ENCODE measurements at places on chromosomes 2 and 18.

- DNase-seq: no peak
Measured at GRCh38 chr18:60197671-60198462, 174.7 kb downstream of the MC4R start.

DNA sequence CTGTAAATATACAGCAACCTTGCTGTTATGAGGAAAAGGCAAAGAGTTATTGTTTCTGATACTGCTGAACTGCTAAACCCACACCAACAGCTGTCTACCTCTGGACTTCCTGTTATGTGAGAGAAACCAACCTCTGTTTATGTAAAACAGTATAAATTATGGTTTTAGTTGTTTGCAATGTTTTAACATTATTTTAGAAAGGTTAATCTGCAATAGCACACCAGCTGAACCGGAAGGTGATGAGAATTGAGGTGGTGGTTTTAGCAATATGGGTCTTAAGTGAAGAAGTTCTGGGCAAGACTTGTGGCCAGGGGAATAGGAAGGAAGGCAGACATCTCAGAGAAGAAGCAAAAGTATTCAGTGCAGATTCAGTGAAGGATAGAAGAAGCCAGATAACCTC, 237.8 kb downstream of the PLCL1 start:
- no peak for DNase-seq

GRCh38 chr2:58533376-58533775, 292.3 kb upstream of the FANCL start:
- DNase-seq: no peak

GRCh38 chr2:20404950-20405349, 41.9 kb upstream of the RHOB start:
- DNase-seq: no peak

- no peak for DNase-seq
Measured at GRCh38 chr2:72750466-72750865, 75.4 kb downstream of the EXOC6B start.

DNA sequence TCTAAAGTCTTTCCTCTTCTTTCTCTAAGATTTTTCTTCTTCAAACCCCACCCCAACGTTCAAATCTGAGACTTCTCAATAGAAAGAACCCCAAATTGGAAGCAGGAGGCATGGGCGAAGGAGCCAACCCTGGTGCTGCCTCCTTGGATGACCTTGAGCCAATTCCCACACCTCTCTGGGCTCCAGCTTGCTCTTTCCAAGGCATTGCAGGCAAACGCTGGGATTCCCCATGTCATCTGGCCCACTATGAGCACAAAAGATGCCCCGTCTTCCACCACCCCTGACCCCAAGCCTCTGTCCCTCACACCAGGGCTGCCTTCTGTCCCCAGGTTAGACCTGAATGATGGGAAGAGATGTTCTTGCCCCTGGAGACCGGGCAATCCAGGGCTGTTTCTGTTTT, 57.0 kb downstream of the TTC32 start:
- no peak for DNase-seq

- DNase-seq: no peak
Measured at GRCh38 chr2:96144481-96145035, 682 bp downstream of the DUSP2 start.

DNA sequence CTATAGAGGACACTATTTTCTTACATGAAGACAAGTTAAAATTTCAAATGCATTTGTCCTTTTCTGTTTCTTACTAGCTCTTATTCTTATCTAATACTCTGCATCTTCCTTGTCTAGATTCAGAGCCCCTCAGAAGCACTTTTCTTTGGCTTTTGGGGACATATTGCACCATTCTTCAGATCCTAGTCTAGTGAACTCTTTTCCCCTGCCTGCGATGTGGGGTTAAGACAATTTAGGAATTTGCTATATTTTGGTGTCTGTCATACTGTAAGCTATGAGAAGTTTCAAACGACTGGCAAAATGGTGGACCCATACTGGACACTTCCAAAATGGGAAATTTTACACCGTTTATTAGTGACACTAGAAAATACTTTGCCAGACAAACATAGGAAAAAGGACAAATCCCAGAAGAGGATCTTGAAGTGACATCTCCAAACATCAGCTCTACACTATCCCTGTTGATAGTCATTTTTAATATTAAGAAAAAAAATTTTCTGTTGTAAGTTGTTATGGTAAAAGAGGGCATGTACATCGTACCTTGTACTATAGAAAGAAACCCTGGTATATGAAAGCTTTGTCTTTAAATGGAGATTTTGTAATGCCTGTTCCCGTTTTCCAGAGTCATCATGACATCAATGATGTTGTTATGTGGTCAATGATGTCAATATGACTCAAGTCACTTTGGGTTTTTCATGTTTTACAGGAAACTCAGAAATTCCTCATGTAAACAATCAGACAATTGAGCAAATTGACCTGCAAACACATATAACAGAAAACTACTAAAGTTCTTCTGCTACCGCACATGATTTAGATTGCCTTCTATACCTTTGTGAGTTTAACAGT, 4.4 kb upstream of the KYNU start:
- DNase-seq: no peak

GRCh38 chr18:13800505-13801259, 23.3 kb upstream of the MC5R start:
- no peak for DNase-seq

DNA sequence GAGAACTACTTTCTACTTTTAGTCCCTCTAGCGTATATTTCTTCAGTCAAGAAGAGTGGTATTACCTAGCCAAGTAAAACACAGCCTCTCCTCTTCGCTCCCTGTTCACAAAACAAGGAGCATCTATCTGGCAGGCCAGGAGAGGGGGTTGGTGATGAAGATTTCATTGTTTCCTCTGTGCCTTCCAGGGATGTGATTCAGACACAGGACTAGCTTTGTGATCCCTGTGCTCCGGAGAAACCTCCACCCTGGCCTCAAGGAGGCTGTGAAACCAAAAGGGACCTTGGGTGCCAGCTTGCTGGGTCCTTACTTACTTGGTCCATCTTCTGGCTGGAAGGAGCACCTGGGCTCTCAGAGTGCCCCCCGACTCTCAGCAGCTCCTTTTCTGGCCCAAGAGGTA, 5.7 kb downstream of the RHOB start:
- no peak for DNase-seq

DNA sequence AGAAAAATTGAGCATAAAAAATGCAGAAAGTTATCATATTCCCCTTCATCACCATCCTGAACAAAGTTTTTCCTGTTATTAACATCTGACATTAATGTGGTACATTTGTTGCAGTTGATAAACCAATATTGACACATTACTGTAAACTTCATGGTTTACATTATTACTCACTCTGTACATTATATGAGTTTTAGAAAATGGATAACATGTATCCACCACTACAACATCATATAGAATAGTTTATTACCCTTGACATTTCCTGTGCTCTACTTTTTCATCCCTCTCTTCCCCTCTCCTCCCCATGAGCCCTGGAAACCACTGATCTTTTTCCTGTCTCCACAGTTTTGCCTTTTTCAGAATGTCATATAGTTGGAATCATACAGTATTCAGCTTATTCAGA, 618.6 kb upstream of the TMEFF2 start:
- no peak for DNase-seq

DNA sequence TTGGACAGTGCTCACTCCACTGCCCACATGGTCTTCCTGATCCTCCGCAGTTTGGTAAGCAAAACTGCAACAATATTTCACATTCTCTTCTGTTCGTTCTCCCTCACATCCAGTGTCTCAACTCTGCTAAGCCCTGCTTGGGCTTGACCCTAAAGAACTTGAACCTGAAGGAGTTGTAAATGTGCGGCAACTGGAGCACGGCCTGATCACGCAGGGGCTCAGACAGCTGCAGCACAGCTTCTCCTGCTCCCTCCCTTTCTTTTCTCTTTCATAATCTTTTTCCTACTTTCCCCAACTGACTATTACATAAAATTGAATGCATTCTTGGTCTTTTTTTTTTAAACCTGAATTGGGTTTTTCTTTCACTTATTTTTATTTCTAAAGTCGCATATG, 10.2 kb downstream of the CYRIA start:
- DNase-seq: no peak

DNA sequence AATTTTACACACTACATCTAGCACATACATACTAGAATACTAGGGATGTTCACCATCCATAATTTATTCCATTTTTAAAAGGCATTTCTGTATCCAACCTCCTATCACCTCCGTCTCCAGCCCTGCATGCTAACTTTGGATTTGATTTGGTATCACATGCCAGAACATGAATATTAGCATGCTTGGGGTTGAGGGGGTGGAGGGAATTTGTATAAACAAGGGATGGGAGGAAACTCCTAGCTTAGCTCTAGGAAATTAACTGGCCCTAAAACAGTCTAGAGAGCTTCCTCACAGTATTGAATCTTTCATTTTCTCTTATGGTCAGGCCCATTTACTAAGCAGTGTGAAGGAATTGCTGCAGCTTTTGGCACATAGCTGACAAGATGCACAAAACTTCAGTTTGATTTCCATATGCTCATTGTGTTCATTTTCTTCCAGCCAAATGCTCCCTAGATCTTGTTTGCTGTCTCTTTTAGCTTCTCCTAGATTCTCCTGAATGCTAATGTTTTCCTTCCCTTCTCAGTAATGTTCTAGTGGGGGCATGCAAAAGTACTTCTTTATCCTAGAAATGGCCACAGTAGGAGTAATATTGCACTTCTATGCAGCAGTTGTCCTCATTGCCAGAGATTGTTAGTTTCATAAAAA, 135.2 kb downstream of the VWC2L start:
- no peak for DNase-seq

DNA sequence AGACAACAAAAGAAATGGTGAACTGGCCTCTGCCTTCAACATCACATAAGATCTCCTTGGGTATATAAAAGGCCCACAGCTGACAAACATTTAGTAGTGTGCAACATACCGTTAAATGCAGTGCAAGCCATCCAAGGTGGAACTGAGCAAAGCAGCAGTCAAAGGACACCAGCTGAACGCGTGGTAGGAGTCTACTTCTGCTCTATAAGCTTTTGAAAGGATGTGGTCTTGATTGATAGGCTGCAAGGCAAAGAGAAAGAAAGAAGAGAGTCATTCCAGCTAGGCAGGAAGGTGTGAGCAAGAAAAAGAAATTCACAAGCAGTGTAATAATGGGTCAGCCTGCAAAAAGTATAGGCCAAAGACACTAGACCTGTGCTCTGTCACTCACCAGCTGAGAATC, 356.3 kb downstream of the SATB2 start:
- DNase-seq: no peak

- no peak for DNase-seq
Measured at GRCh38 chr2:28390746-28391563, 1.7 kb upstream of the FOSL2 start.

DNA sequence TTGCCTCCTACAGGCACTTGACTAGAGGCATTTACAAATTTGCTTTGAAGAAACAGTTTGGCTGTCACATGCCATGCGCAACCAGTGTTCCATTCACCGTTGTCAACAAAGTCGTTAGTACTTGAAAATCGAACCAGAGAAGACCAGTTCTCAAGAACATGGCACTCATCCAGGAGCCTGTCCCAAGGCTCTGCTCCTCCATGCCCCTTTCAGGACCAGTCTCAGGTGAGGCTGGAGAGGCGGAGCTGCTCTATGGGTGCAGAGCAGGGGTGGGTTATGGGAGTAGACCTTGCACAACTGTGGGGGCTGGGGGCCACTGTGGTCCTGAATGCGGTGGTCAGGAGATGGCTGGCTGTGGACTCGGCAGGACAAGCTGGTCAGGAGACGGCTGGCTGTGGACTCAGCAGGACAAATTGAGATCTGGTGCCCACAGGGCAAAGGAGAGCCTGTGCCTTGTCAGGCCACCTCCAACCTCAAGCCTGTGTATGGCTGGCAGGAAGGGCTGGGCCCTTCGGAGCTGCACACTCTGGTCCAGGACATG, 12.3 kb upstream of the ATP9B start:
- DNase-seq: no peak

DNA sequence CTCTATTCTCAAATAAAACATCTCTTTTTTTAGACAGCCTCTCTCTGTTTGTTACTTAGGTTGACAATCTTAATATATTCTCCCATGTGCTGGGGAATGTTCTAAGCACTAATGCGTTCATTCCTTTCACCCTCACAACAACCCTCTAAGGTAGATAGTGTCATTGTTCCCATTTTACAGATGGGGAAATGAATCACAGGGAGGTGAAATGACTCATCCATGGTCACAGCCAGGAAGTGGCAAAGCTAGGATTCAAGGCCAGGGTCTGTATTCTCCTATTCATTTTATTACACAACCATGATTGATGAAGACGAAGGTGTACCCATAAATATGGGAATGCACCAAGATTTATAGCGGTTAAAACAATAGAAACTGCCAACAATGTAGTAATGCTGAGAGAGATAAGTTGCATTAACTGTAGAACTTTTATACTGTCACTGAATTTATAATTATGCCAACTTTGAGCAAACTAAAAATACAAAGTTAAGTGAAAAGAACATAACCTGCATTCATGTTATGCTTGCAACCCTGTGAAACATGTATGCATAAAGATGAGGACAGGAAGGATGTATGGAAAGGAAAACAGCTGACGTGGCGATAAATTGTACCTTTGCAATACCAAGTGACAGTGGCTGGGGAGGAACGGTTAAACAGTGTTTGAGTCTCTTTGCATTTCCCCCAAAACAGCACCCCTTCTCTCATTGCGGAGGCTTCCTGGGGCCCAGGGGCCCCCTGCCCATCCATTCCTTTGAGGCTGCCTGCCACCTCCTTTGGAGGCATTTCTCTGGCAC, 257.7 kb upstream of the AGAP1 start:
- no peak for DNase-seq

- DNase-seq: no peak
Measured at GRCh38 chr2:59622599-59623308, 930.7 kb downstream of the BCL11A start.

DNA sequence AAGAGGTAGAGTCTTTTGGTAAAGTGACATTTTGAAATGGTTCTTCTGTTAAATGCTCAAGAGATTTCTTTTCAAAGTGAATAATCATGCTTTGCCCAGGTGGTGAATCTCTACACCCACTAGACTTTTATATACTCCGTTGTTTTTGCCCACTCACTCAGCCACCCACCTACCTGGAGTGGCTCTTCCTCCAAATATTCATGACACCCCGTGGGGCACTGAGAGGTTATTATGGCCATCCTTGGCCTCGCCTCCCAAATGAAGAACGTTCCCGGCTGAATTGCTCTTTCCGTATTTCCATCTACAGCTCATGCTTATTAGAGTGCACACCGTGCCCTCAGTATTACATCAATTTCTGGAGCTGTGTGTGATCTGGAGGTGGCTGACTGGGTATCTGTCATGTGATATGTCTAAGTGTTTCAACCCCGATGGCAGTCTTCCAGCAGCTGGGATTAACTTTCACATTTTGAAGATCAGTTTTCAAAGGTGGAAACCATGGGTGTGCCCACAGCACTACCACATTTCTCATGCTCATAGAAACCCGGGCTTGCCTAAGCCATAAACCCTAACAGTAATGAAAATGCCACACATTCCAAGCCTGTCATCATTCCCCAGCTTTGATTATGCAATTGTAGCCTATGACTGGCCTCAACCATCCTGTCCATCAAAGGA, 406.6 kb upstream of the MMADHC start:
- DNase-seq: no peak

DNA sequence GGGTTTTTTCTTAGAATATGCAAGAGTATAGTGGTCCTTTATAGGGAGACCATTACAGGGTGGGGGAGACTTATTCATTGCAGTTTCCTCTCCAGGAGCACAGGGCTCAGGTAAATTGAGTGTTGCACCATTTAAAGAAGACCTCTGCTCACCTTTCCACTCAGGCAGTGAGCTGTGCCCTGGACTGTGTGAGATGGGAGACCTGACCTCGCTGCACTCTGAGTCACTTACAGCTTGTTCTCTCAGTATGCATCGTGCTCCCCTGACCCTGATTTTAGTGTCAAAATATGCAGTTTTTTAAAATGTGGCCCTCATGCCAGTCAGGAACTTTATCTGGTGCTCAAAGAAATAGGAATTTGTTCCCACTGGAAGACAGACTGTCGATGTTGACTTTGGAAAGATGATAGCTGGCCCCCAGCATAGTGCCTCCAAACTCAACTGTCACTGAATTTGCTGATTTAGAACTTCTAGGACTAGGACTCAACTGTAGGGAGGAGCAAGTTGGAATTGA, 146.7 kb upstream of the EPAS1 start:
- no peak for DNase-seq
